ENCODE measurements at places on chromosomes 6 and 20.
A peak's percentile ranks its signal among the peaks of the same experiment; 100 is the strongest.

DNA sequence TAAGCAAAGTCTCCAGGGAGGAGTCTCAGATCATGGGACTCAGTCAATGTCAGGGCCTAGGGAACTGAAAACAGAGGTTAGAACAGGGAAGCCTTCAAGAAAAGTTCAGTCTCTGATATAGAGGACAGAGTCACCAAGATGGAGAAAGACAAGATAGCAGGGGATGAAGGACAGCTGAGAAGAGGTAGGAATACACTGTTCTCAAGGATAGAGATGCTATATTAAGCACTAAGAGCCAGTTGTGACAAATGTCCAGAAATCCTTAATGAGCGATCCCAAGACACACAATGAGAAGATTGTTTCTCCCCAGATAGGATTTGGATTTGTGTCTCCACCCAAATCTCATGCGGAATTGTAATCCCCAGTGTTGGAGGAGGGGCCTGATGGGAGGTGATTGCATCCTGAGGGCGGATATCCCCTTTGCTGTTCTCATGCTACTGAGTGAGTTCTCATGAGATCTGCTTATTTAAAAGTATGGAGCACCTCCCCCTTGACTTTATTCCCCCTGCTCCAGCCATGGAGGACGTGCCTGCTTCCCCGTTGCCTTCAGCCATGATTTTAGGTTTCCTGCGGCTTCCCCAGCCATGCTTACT, 168.2 kb downstream of the AKAP7 start:
- DNase-seq: no peak

DNA sequence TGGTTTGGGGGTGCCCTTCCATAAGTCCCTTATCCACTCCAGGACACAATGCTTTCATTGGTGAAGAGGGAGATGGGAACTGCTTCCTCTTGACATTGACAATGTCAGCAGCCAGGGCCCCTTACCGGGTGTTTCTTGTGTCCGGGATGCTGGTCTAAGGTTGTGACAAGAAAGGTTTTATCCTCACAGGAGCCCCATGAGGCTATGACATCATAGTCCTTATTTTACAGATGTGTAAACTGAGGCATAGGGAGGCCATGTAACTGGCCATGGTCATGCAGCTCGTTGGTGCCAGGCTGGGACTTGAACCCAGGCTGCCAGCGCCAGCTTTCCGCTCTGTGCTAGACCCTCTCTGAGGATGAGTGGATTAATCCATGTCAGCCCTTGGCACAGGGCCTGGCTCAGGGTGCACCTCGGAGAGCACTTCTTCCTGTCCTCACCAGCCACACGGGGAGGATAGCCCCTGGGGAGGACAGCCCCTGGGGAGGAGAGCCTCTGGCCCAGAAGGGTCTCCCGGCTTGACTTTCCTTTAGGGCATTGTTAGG, 157.3 kb downstream of the SYCP2 start:
- DNase-seq: no peak

DNA sequence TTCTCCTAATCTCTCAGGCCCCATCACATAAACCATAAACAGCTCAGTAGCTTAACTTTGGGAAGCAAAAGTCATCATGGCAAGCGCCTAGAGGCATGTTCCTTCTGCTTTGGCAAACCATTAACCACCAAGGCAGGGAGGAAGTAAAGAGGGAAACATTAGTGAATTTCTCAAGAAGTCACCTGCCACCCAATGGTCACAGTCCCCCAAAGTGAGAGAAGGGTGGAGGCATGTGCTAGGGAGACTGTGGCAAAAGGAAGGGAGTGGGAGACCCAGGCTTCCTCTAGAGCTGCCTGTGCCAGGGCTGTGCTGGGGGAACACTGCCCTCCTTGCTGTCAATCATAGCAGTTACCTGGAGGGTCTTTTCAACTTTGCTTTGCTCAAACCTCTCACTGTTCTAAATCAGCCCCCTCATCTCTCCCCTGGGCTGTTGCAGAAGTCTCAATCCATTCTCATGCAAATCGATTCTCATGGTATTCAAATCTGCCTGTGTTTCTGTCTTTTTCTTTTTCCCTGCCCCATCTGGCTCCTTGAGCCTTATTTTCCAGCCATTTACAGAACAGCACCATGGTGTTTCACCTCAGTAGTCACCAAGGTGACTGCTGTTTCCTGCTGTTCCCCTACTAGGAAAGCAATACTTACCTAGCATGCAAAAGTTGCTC, 1.8 kb upstream of the RNF24 start:
- no peak for DNase-seq

- DNase-seq: peak; percentile 29
Observed at GRCh38 chr20:58447511-58448391, 58.7 kb downstream of the VAPB start.

- no peak for DNase-seq
Observed at GRCh38 chr6:79431537-79431933, 105.7 kb downstream of the LCA5 start.

DNA sequence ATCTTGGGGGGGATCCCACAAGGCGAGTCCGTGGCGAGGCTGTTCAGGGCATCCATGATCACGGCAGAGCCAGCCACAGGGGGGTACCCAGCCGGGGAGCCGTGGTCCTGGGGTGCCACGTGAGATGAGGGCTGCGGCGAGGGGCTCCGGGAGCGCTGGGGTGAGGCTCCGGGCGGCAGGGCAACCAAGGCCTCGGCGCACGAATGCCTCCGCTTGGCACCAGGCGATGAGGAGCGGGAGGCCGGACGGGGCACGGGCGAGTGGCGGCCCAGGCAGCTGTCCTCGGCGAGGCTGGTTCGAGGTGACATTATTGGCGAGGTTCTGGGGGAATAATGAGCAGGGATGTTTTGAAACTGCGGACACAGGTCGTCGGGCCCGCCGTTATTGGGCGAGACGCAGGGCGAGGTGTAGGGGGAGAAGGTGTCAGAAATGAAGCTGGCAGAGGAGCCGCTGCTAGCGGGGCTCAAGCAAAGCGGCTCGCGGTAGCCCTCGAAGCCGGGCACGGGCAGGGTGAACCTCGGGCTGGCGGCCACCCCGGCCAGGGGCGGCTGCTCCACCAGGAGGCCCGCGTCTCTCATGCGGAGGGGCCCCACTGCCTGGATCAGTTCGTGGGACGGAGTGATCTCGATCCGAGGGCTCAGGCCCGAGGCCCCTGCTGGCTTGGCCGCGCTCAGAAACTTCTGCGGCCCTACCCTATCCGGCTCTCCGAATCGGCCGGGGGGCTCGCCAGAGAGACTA, 19.1 kb downstream of the NFATC2 start:
- no peak for DNase-seq

GRCh38 chr6:144140867-144141266, 9.4 kb upstream of the STX11 start:
- no peak for DNase-seq

DNA sequence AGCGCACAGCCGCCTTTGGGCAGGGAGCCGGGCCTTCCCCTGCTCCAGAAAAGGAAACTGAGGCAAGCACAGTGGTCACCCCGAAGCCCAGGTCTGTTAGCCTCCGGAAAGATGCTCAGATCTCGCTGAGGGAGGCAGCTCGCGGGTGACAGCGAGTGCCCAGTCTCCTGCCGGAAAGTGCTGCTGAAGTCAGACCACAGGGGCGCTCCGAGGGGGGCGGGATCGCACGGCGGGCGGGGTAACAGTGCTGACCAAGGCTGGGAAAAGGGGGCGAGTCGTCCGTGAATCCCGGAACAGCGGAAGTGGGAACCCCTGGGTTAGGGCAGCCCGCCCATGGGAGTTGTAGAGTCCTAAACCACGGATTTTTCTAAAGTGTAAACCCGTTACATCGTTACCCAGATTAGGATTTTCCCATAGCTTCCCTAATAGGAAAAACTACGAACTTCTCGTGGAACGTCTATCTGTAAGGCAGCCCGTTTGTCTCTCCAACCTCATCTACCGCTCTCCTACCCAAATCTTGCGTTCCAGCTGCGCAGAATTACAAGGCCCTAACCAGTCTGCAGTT, 504 bp downstream of the VPS16 start:
- no peak for DNase-seq

- DNase-seq: no peak
Observed at GRCh38 chr6:33114406-33114805, 38.6 kb downstream of the HLA-DPB1 start.

- DNase-seq: no peak
Observed at GRCh38 chr6:64064919-64065318, 429.3 kb downstream of the PHF3 start.

- no peak for DNase-seq
Observed at GRCh38 chr20:20150241-20150640, 97.9 kb downstream of the CFAP61 start.
